ENCODE measurements at places on chromosomes 11 and 22.

GRCh38 chr11:326842-327580 is 6.4 kb upstream of the IFITM3 start:
- no peak for DNase-seq

DNA sequence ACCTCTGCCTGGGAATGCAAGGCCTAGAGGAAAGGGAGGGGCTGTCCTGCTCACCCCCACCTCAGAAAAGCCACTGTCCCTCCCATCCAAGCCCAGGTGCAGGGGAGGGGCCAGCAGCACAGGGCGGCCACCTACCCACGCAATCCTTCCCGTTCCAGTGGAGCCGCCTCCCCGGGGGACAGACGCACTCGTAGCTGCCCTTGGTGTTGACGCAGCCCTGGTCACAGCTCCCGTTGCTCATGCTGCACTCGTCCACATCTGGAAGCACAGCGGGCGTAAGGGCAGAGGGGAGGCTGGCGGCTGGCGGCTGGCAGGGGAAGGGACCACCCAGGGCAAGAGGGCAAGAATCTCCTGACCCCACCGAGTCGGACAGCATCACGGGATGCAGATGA is 40.3 kb upstream of the TTLL12 start:
- no peak for DNase-seq

- DNase-seq = no peak
Observed at GRCh38 chr22:27032091-27032761, 374.8 kb downstream of the MIAT start.

DNA sequence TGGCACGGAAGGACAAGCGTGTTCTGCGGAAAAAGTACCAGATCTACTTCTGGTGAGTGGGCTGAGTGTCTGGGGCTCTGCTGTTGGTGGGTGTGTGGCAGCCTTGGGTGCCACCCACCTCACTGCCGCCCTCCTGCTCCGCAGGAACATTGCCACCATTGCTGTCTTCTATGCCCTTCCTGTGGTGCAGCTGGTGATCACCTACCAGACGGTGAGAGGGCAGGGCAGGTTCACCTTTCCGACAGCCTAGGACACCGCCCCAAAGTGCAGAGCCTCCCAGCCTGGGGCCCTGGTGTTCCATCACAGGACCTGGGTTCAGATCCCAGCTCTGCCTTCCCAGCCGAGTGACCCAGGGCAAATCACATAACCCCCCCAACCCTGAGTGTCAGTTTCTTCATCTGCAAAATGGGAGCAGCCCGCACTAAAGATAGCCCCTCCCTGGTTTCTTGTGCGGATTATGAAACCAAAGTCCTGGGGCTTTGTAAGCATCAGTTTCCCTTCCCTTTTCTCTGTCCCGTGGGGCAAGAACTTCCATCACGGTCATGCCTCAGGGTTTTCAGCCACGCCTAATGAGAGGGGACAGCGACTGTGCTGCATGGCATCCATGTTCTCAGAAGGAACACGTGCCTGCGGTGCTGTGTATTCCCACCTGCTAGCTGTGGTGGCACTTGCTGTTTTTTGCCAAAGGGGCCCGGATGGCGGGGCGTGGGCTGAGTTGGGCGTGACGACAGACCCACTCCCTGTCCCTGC is 9.8 kb upstream of the TAGLN start:
- DNase-seq = no peak

DNA sequence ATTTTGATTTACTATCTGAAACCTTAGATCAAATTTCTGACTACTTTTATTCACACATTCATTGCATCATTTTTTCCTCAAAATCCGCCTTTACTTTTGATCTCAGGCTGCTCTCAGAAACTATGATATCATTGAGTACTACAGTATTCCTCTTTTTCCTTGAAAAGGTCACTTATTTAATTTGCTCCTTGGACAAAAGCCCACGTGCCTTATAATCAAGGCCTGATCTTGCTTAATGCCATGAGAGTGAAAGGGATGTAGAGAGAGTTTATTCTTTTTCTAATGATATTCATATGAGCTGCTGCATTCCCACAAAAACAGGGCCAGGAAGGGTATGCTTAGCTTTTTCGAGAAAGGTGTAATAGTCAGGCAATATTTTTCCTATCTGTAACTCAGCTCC is 327.0 kb downstream of the ETS1 start:
- DNase-seq = no peak

DNA sequence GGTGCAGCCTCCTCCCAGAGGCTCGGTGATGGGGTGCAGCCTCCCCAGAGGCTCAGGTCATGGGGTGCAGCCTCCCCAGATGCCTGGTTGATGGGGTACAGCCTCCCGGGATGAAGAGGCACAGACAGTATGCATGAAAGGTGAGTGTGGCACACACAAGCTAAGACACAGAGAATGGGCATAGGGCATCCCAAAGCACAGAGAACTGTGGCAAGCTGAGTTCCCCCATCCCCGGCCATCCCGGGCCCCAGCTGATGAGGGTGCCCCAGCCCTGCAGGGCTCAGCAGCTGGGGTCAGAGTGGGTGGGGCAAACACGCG is 4.8 kb upstream of the SYT8 start:
- DNase-seq = no peak

GRCh38 chr11:134736251-134736947 is 324.4 kb upstream of the B3GAT1 start:
- no peak for DNase-seq

GRCh38 chr11:4125141-4125540 is 30.5 kb downstream of the RRM1 start:
- no peak for DNase-seq

DNA sequence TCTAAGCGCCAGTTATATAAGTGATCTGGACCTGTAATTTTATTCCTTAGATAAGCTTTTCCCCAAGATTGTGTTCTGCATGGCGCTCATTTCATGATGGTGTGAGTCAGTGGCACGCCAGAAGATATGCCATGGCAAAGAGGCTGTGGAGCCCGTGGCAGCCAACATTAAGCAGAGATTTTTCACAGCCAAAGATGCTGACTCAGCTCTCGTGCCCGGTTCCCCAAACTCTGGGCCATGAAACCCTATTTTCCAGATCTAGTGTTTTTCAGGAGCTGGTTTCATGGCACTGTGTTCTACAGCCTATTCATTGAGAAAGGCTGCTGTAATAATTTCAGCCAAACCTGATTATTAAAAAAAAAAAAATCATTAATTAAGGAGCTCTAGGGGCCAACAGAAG is 15.4 kb upstream of the LINC01488 start:
- no peak for DNase-seq

DNA sequence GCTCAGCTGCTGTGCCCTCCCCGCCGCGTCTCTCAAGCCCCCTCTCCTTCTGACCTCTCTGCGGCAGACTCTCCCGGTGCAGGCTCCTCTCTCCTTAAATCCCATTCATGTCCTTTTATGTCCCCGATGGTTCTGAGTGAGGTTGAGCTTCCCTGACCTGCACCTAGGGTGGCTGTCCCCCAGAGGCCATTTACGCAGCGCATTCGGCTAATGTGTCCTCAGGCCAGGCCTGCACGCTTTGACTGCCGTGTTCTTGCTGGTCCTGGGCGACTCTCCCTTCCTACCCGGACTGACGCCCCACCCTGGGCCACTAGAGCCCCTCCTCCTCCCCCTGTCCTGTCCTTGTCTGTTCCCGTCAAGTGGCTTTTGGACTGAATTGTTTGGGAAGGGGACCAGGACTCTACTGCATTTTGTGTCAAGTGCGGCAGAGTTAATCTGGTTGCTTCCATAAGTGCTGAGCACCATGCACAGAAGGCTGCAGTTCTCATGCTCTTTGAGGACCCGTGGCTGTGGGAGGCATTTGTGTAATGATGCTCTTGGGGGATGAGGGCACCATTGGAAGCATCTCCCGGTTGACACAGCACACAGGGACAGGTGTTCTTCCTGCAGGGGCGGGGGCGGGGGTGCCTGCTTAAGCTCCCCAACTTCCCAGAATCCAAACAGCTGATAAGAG is 37.1 kb downstream of the IGHMBP2 start:
- no peak for DNase-seq
